NCI-H2171 treated with DMSO at 0.1 percent for 48 hours (cell line): ENCODE measurements at places on chromosomes 13 and 19.
A peak's percentile ranks its signal among the peaks of the same experiment; 100 is the strongest.

DNA sequence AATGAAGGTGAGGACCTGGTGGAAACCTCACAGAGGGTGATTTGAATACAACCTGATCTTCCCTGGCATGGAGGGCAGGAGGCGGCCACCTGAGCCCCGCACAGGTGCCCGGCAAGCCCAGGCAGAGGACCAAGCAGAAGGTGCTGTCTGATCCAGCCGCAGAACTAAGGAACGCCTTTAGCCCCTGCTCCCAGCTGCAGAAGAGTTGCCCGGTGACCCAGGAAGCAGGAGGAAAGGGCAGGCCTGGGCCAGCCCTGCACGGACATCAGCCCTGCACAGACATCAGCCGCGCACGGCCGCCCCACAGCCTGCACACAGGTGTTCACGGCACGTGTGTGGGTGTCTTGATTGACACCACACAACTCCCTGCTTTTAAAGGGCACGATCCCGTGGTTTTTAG is 43.1 kb downstream of the RASA3 start:
- DNase-seq, result peak; percentile 43

- DNase-seq, result no peak
Measured at GRCh38 chr13:63972328-63972727, 2556.7 kb upstream of the PCDH20 start.

DNA sequence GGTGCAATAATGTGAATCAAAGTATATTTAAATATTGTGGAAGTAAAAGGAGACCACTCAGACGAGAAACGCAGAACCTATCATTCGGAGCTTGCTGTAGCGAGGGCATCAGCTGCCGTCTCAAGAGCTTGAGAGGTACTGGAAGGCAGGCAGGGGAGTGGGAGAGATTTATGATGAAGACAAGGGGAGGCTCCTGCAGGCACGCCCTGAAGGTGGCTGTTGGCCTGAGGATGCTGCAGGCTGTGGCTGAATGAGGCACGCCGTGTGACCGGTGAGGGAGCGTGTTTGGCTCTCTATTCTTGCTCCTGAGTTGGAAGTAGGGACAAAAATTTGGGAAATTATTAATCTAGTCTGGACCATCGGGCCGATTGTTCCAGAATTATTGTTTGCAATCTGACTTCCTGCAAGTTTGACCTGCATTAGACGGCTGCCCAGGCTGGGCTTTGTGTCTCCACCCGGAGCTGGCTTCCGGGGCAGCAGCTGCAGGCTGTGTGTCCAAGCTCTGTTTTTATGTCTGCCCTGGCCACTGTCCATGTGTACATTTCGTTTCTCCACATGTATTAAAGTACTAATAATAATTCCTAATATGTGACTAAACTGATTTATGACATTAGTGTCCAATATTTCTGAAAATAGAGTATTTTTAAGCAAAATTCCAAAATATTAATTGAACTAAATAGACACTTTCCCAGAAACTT is 91.1 kb upstream of the ANKRD10 start:
- no peak for DNase-seq

GRCh38 chr19:4380254-4380727 is 20.1 kb downstream of the SH3GL1 start:
- no peak for DNase-seq

- DNase-seq, result peak; percentile 68
Measured at GRCh38 chr19:17841810-17842662, 5.7 kb downstream of the JAK3 start.

DNA sequence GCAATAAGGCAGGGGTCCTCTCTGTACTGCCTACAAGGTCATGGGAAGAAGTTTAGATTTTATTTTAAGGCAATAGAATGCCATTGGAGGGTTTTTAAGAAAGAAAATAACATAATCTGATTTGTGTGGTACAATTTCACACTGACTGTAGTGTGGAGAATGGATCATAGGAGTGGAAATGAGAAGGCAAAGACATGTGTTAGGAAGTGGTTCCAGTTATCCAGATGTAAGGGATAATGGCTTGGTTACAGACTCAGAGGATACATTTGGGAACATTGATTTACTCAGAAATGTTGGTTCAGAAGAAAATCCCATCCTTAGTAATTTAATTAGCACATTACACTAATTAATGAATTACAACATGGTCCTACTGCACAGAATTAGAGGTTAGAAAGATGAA is 788.2 kb downstream of the SLITRK5 start:
- no peak for DNase-seq

GRCh38 chr19:55526216-55527196 is 10.4 kb downstream of the SBK2 start:
- DNase-seq, result peak; percentile 91

DNA sequence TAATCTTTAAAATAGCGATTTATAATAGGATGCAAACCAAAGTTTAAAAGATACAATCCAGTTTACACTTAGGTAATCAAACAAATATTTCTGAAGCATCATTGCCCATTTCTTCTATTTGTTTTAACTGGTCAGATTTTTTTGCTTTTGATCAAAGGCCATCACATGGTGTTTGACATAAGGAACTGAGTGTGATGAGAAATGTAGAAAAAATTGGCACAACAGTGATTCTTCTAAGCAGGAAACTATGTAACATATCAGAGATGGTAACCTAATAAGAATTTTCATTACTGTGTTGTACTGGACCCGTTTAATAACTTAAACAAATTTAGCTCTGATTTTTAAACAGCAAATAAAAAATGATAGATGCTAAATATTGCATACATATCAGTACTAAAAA is 644.7 kb upstream of the KLF12 start:
- no peak for DNase-seq

DNA sequence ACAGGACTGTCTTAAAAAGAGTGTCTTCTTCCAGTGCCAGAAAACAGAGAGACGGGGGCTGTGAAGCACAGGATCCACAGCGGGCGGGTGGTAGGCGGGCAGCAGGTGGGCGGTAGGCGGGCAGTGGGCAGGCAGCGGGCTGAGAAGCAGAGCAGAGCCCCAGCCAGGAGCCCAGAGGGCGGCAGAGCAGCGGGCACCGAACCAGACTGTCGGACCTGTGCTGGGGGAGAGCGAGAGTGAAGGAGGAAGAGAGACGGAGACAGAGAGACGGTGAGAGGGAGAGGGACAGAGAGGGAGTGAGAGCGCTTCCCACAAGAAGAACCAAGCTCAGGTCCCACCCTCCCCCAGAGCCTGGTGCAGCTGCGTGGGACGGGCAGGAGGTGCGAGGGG is 30.3 kb downstream of the RASA3 start:
- no peak for DNase-seq

GRCh38 chr13:51556740-51557139 is 27.5 kb upstream of the WDFY2 start:
- no peak for DNase-seq

DNA sequence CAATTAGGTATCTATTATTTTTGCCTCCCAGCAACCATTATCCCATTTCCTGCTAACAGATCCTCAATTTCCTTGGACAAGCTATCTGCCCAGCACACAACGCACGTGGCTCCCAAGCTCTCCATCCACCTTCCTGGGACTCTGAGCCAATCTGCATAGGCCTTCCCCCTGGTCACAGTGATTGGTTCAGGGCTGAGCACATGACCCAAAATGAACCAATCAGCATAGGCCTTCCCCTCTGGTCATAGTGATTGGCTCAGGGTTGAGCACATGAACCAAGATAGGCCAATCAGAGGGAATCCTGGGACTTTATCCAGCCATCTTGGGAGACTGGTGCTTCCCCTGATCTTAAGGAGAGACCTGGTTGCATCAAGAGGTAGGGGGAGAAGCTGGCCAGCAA is 5.8 kb downstream of the CPAMD8 start:
- peak; percentile 5 for DNase-seq

- peak; percentile 37 for DNase-seq
Measured at GRCh38 chr19:33226550-33227241, 1.0 kb upstream of the SLC7A10 start.

DNA sequence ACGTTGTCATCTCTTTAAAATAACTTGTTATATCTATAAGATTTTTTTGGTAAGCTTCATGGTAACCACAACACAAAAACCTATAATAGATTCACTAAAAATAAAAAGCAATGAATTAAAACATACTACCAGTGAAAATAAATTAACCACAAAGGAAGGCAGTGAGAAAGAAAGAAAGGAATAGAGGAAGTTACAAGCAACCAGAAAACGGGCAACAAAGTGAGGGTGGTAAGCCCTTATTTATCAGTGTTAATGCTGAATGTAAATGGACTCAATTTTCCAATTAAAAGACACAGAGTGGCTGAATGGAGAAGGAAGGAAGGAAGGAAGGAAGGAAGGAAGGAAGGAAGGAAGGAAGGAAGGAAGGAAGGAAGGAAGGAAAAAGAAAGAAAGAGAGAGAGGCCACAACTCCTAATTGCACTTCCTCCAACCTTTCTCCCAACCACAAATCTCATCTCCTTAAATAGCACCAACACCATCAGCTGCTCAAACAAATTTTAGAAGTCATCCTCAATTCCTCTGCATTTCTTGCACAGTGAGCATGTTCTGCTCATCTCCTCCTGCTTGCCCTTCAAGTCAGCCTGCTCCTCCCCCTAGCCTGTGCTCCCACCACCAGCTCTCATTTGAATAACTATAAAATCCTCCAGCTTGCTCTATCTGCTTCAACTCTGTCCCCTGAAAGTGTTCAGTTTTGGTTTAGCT is 48.6 kb downstream of the CCNA1 start:
- DNase-seq, result no peak

- peak; percentile 63 for DNase-seq
Measured at GRCh38 chr13:51222037-51222685, at the start of gene FAM124A. FAM124A (plus strand) TSS chr13:51222398; CDS start chr13:51222502, 104 bp downstream.

DNA sequence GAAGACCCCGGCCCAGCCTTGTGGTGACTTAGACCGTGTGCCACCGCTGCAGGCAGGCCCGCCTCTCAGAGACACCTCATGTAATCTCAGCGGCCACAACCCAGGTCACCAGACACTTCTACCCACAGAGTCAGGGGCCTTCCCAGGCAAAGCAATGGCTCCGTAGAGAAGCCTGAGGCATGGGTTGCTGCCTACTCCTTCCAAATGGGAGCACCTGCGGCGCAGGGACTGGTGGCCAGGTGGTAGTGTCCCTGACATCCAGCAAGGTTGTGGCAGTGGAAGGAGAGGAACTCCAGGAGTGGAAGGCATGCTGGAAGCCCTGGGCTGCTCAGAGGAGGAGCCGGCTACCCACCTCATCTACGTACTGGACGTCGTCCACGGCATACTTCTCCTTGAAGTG is 21.0 kb downstream of the PEPD start:
- DNase-seq, result no peak

- no peak for DNase-seq
Measured at GRCh38 chr13:30370146-30370545, 52.1 kb upstream of the UBE2L5 start.

- DNase-seq, result no peak
Measured at GRCh38 chr13:23626700-23627099, 56.5 kb downstream of the TNFRSF19 start.

DNA sequence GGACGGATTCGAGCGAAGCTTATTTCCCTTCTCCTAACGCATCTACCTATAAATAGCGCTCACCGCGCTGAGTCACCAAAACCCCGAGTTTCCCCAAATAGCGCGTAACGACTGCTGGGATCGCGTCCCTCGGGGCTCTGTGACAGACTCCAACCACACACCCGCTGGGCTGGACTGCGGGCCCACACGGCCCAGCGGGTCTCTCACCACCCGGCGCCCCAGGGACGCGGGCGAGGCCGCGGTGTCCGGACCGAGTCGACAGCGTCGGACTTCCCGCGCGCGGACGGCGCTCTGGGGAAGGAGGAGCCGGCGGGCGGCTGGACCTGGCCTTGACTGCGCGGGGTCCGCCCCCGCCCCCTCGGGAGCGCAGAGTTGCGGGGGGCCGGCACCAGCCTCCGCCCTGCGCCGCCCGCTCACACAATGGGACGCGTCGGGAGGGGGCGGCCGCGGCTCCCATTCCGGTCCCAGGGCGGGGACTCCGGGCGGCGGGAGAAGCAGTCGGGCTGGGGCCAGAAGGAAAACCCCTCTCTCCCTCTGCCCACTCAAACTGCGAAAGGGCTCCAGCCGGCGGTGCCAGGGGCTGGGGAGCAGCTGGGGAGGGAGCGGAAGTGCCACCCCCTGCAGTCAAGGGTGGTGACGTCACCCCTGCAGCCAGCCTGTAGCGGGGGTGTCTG is 108.8 kb downstream of the KCNRG start:
- DNase-seq, result peak; percentile 93

- no peak for DNase-seq
Measured at GRCh38 chr13:39375601-39376000, 227.4 kb downstream of the LHFPL6 start.
